ENCODE measurements at places on chromosomes 7 and 10.

- no peak for DNase-seq
These were observed 266.7 kb upstream of the PHF14 start for GRCh38 chr7:10706875-10707493.

DNA sequence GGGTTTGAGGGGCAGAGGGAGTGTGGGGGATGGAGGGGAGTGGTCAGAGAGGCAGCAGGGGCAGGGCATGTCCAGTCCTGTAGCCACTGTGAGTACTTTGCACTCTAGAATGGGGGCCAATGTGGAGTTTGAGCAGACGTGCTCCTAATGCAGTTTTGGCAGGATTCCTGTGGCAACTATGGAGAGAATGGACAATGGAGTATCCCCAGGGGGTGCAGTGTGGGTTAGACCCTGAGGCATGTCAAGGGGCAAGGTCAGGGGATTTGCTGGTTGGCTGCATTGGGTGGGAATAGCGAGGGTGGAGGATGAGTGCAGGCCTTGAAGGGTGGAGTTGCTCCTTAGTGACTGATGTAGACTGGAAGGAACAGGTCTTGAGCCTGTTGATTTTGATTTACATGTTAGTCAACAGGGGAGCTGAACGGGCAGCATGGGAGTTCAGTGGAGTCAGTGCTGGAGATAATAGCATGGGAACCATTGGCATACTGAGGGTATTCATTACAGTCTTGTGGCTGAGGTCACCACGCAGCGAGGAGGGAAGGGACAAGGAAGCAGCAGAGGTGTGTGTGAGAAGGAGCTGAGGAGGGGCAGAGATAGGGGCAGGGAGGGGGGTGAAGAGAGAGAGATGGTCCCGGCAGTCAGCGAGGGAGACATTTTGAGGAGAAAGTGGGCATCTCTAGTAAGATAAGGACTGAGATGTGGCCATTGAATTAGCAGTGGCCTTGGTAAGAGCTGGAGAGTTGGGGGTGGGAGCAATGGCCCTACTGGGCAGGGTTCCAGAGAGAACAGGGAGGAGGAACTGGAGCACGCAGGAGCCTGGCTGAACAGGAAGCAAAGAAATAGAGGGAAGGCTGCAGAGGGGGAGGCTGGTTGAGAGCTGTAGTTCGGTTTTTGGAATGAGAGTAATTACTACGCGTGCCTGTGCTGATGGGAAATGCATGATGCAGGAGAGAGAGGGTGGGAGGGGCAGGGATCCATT, 112.7 kb downstream of the CCNY start:
- DNase-seq, result peak; percentile 40

DNA sequence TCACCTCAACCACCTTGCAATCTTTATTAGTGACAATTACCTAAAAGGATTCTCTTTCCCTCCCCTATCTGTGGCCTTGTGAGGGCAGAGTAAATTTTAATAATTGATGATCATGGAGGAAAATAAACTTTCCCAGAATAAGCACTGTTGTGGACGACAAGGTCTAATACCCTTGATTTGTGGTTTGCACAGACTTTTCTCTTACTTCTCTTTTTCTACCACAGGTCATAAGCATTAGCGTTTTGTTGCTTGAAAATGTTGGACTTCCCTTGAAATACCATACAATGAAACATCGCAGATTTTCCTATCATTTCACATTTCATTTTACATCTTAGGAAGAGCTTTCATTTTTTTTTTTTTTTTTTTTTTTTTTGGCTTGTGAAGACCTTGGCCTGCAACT, 188.1 kb upstream of the TMEM72 start:
- no peak for DNase-seq

DNA sequence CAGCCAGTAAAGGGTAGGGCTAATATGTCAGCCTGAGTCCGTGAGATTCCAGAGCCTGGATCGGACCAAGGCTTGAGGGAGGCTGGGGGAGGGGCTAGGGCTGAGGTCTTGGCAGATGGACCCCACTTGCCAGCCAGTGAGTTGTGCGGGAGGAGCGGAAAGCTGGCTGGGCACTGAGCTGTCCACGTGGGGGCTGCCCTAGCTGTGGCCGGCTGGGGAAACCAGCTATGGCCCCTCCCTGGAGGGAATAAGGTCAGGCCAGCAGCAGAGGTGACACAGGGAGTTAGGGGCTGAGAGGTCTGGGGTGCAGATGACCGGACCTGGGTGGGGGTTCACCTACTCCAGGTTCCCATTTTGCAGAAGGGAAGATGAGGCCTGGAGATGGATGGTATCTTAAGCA, 77.3 kb downstream of the UNCX start:
- no peak for DNase-seq

DNA sequence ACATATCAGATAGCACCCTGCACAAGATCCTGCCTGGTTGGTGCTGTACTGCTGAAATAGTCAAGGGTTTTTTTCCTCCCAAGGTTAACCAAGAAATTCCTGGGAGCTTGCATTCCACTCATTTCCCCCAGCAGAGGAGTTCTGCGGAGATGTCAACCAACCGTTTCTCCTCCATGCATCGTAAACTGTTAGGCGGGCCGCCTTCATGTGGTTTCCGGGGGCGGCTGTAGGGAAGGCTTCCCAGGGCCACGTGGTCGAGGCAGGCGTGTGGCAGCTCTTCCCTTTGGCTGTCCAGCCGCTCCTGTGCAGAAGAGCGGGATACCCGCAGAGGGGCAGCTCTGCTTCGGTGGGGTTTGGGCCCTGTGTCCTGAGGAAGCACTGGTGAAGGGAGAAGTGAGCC, 113.7 kb downstream of the RGS10 start:
- DNase-seq, result no peak

- DNase-seq, result no peak
These were observed 15.6 kb downstream of the AUTS2 start for GRCh38 chr7:69613846-69614245.

GRCh38 chr10:75606203-75606779, 174.9 kb downstream of the LRMDA start:
- DNase-seq, result no peak

DNA sequence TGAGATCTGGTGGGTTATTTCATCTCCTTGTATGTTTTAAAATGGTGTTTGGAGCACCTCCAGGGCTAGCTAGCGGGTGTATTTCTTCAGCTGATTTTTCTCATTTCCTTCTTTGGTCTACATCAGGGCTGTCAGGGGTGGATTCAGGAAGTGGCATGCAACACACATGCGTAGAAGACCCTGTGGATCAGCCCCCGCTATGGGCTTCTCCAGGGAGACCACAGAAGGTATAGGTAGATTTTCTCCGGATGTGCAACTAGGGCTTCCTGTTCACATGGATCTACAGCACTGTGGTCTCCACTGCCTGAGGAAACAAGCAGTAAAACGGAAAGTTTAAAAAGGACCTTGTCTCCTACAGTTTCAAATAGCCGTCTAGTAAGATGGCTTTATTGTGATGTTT, 10.4 kb downstream of the NUB1 start:
- DNase-seq, result no peak

DNA sequence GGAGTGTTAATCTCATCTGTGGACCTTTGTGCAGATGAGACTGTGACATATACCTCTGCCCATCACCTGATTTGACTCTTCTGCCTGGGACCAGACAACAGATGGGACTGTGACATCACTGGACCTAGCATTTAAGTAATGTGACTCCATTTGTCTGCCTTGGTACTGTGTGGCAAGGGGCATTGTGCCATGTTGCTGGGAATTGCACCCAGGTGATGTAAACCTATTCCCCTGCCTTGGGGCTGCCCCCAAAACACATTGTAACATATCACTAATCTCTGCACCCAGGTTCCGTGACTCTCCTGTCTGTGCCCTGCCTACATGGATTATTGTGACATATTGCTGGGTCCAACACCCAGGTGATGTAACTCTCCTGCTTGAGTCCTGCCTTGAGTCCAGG, 40.4 kb upstream of the ZNF680 start:
- no peak for DNase-seq

GRCh38 chr10:80429521-80429973, 21.2 kb downstream of the PRXL2A start:
- DNase-seq, result no peak

DNA sequence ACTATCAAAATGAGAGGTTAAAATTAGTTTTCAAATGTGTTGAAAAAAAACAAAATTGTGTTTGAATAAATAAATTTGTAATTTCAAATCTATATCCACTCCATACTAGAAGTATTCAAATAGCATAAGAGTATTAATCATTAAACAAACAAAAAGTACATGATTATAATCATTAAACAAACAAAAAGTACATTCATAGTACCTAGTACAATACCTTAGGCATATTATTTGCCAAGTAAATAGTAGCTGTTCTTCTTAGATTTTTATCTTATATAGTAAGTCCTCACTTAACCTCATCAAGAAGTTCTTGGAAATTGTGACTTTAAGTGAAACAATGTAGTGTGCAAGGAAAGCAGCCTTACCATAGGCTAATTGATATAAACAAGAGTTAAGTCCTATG, 349.3 kb upstream of the VWC2 start:
- DNase-seq, result no peak

DNA sequence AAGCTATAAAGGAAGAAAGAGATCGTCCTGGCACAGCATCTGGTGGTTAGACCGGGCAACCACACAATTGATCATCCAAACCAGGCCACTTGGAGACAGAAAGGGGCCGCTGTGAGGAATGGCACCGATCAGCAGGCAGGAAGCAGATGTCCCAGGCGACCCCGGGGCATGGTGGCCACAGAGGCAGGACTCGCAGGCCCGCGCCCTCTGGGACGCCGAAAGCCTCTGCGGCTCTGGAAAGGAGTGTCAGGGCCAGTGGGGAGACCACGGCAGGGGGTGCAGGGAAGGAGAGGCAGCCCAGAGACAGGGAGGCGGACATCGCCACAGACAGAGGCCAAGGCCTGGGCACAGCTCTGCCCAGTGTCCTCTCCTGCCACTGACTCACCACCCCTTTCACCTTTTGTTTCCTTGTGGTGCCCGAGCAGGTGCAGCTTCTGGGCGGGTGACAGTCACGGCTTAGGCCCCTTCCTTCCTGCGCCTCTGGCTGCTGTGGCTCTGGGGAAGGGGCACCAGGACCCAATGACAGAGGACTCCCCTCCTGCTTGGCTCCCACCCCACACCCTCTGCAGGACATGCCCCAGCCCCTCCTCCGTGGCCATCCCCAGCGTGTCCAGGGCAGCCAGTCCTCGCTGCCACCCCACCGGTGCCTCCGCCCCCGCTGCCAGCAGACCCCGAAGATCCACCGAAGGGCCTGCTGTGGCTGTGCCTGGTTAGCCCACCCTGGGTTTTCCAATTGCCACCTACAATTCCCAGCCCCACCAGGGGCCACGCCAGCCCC, 10.9 kb downstream of the STK32C start:
- DNase-seq, result no peak

GRCh38 chr7:650339-651031, 76.0 kb upstream of the DNAAF5 start:
- peak; percentile 45 for DNase-seq
